ENCODE measurements at places on chromosomes 1 and 21. TPM values are rescaled to one million over a fixed set of nuclear protein-coding genes. Genes with fewer than 3 reads are reported as not detected.
A peak's percentile ranks its signal among the peaks of the same experiment; 100 is the strongest.

GRCh38 chr1:227062306-227062705 is 122.2 kb downstream of the COQ8A start:
- peaks cover 10% of the 10 kb centered on the region for H3K4me1 ChIP-seq
- H3K27me3 ChIP-seq, result no peaks in the 10 kb centered on the region
- H3K36me3 ChIP-seq, result peaks cover 19% of the 10 kb centered on the region
- H3K4me3 ChIP-seq, result no peak overlapping the region

GRCh38 chr1:208888376-208888775 is 644.2 kb upstream of the PLXNA2 start:
- H3K4me3 ChIP-seq, result no peak overlapping the region
- H3K36me3 ChIP-seq, result no peaks in the 10 kb centered on the region
- DNase-seq, result peak; percentile 7
- H3K4me1 ChIP-seq, result no peaks in the 10 kb centered on the region

DNA sequence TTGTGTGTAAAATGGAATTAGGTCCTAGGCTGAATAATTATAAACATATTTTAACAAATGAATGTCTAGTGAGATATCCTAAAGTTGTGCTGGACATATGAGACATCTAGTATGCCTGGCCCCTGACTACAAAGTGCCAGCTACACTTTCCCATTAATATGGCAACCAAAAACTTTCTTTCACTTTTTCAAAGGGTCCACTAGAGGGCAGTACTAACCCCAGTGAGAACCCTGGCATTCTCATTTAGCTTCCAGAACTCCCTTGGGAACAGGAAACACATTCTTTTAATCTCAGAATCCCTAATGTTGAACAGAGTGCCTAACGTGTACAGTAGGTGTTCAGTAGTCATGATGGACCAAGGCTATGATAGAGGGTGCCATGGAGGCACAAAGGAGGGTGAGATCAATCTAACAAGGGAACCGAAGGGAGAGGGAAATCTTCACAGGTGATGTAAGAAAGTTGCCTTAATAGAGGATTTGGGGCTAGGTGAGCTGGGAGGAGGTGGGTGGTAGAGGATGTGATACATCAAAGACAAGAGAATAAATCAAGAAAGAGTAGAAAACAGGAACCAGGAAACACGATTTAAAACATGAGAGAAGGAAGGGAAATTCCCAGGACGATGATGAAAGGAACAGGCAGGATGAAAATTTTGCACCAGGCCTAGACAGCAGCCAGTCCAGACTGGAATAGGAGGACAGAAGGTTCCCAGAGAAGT is 41.6 kb downstream of the NSL1 start:
- H3K4me1 ChIP-seq, result peaks cover 12% of the 10 kb centered on the region
- no peaks in the 10 kb centered on the region for H3K36me3 ChIP-seq
- no peak overlapping the region for H3K27ac ChIP-seq
- no peaks in the 10 kb centered on the region for H3K27me3 ChIP-seq
- no peak overlapping the region for H3K4me3 ChIP-seq

DNA sequence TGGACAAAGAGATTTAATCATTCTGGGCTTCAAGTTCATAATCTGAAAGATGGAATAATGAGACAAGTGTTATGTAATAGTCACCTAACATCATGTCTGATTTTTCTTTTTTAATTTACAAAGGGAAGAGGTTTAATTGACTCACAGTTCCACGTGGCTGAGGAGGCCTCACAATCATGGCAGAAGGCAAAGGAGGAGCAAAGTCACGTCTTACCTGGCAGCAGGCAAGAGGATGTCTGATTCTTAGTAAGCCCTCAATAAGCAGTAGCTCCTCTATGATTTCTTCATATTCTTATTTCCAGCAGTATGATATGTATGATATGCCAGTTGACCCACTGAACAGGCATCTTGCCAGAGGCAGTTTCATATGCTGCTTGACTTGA is 152.7 kb downstream of the S1PR1 start:
- H3K4me1 ChIP-seq, result no peaks in the 10 kb centered on the region
- no peaks in the 10 kb centered on the region for H3K36me3 ChIP-seq
- peaks cover 17% of the 10 kb centered on the region for H3K27me3 ChIP-seq
- no peak for DNase-seq
- no peak overlapping the region for H3K4me3 ChIP-seq

- DNase-seq, result no peak
- peaks cover 16% of the 10 kb centered on the region for H3K4me1 ChIP-seq
- no peaks in the 10 kb centered on the region for H3K27me3 ChIP-seq
- no peak overlapping the region for H3K27ac ChIP-seq
Observed at GRCh38 chr1:56563568-56563967, 15.8 kb downstream of the PLPP3 start.

C1orf115 gene
- 1.9 TPM for total RNA-seq

KCND3 gene
- total RNA-seq, result 0.13 TPM

Data from GM23248 (cell line).